ENCODE measurements at places on chromosomes 2 and 18.
A peak's percentile ranks its signal among the peaks of the same experiment; 100 is the strongest.

GRCh38 chr2:159998961-159999360 is 63.5 kb downstream of the PLA2R1 start:
- DNase-seq = no peak

DNA sequence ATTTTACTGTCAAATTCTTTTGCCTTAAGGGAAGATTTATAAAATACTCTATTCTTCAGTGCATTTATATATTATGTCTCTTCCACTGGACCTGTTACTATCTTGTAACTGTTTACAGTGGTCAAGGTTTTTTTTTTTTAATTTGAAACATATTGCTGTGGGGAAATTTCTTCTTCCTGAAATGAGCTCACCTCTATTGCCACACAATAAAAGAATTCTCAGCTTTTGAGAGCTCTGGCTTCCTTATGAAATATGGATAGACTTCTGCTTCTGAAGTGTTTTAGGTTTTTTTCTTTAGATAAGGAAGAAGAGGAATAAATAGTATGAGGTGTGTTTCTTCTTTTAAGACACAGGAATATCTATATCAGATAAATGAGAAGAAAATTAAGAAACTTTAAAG is 7.7 kb downstream of the VRK2 start:
- DNase-seq = no peak

DNA sequence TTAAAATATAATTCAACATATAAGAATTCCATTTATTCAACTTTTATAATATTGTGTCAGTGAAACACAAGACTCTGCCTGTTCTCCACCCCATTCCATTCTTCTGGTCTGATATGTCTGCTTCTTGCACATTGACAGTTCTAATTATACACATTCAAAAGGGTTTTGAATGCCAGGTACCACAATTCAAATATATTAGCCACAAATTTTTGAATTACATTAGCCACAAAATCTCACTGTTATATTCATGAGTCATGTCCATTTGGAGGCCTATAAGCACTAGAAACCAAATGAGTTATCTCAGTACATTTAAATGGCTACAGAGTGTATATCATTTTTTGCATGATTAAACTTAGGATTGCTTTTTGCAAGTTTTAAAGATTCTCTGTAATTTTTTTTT is 72.1 kb downstream of the CCDC150 start:
- no peak for DNase-seq

DNA sequence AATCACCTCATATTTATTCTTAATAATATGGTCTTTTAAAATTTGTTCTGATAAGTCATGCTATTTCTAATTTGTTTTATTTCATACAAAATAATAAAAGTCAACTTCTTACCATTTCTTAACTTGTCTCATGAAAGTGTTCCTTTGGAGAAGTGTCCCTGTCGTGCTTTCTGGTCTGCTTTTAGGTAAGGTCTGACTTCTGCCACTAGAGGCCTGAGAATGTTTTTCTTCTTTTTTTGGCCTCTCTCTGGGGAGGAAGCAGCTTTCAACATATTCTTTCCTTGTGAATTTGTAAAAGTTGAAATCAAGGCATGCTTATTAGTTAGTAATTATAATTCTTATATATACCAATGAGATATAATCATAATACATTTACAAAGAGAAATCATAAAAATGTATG is 39.4 kb downstream of the MAP2 start:
- no peak for DNase-seq

DNA sequence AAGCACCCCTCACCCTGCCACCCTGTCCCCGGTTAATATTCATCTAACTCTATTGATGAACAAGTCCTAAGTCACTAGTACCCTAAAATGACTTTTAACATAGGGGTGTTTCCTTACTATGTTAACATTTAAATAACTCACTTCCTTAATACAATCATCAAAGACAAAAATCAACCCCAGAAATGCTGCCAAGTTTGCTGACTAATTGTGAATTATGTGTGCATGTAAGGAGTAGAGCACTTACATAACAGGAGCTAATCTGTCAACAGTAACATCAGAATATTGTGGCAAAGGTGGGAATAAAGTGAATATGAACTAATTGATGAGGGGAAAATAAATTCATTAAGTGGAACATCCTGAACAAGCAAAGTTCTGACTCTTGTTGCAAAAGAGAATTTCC is 81.4 kb upstream of the ERBB4 start:
- DNase-seq = no peak

DNA sequence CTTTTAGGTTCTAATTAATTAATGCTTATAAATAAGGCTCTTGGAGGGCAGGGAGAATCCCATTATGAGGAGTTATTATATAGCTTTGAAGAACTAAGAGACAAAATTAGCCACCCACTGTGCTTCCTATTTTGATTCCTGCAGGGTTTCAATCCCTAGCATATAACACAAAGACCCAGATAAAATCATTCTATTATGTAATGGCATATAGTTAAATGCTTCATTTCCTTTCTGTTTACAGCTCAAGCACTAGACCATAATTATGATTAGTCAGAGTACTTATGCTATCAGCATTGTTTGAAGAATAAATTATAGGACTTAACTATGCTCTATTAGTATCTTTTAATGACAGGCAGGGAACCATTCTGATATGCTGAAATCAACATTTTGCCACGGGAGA is 9.1 kb downstream of the GPR155 start:
- DNase-seq = no peak

DNA sequence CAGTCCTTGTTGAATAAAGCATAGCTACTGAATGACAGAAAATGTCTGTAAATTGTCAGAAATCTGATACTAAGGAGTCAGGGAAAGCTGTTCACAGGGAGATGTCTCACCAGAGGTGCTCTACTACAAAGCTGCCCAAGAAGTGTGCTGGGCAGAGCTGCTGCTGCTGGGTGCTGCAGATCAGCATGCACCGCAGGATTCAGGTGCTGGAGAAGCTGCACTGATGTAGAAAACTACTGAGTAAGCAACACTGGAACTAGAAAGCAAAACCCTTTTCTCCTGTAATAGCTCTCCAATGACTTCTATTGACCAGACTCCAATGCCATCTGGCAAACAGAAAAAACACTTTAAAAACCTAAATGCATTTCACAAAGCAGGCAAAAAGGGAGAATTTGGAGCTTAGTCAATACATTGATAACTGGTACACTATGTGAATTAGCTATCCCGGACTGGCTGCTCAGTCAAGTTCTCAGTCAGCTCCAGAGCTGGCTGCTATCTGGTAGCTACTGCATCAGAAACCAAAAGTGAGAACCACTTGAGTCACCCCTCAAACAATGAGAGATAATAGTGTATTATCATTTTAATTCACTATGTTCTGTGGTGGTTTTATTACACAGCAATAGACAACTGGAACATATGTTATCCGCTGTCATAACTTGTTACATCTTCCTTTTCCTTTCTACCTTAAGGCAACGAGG is 493.1 kb downstream of the CPS1 start:
- DNase-seq = no peak

DNA sequence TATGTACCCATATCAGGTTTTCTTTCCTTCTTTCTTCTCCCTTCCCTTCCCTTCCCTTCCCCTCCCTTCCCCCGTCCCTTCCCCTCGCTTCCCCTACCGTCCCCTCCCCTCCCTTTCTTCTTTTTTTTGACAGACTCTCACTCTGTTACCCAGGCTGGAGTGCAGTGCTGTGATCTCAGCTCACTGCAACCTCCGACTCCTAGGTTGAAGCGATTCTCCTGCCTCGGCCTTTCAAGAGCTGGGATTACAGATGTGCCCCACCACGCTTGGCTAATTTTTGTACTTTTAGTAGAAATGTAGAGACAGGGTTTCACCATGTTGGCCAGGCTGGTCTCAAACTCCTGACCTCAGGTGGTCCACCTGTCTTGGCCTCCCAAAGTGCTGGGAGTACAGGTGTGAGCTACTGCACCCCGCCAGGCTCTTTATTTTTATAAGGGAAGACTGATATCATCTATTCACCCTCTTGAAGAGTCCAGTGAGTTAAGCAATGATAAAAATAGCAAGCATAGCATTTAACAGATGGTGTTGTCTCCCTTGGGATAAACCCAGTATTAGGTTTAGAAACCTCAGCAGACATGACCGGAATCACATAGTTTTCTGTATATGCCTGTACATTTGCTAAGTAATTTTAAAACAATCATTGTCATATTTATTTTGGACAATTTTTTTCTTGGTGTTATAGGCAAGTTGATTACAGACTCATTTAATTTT is 888.4 kb downstream of the TRIB2 start:
- DNase-seq = no peak

DNA sequence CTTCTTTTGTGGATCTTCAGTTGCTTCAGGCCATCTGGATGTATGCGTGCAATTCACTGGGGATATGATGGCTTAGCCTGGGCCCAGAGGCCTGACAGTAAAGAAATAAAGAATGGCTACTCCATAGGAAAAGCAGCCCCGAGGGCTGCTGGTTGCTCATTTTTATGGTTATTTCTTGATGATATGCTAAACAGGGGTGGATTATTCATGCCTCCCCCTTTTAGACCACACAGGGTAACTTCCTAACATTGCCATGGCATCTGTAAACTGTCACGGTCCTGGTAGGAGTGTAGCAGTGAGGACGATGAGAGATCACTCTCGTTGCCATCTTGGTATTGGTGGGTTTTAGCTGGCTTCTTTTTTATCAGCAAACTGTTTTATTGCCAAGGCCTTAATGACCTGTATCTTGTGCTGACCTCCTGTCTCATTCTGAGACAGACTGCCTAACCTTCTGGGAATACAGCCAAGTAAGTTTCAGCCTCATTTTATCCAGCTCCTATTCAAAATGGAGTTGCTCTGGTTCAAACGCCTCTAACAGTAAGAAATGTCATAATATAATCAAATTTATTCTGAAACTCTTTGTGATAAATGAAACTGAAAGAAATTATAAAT is 60.5 kb downstream of the DSEL start:
- DNase-seq = no peak

DNA sequence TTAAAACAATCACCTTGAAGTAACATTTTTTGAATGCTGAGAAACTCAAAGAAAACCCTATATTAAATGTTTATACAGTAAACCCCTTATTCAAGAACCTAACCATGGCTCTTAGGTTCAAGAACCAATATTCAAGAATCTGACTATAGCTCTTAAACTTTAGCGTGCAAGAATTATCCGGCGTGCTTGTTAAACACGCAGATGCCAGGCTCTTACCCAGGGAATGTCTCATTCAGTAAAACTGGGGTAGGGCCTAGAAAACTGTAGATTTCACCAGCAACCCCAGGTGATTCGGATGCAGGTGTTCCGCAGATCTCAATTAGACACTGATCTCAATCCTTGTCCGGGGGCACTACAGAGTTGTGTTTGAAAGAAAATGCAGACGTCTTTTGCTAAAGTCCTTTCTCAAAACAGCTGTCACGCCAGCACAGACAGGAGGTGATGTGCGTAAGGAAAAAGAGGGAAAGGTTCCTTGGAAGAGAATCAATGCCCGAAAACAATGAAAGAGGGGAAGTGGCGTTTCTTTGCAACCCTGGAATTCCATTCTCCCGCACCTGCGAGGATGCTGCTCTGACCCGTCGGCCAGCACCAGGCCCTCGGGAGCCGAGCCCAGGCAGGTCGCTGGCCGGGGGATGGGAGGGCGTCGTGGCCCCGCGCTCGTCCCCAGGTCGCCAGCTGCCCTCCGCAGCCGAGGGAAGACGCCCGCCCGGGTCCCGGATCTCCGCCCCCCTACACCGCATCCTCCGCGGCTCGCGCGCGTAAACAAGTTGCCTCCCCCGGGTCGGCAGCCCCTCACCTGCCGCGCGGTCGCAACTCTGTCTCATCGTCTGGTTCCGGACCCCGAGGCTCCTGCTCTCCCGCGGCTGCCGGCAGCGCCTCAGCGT is 851 bp downstream of the EIF2AK3 start:
- DNase-seq = no peak

DNA sequence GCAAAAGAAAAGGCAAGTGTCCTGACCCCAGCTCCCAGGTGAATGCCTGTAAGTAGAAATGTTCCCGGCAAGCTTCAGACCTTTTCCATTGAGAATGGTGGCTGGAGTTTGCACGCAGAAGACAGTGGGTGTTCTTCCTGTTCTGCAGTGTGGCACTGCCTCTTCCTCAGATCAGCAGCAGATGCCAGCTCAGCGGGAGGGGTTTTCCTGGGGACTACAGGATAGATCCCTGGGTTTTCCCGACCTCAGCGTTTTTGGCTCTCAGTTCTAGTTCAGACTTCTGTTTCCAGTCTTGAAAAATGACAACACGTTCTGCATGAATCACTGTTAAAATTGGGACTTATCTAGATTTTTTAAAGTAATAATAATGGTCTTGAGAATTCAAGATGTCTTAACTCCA is 39.2 kb downstream of the GRHL1 start:
- peak; percentile 64 for DNase-seq

- no peak for DNase-seq
These were observed 8.7 kb downstream of the ASTL start for GRCh38 chr2:96129528-96130120.

DNA sequence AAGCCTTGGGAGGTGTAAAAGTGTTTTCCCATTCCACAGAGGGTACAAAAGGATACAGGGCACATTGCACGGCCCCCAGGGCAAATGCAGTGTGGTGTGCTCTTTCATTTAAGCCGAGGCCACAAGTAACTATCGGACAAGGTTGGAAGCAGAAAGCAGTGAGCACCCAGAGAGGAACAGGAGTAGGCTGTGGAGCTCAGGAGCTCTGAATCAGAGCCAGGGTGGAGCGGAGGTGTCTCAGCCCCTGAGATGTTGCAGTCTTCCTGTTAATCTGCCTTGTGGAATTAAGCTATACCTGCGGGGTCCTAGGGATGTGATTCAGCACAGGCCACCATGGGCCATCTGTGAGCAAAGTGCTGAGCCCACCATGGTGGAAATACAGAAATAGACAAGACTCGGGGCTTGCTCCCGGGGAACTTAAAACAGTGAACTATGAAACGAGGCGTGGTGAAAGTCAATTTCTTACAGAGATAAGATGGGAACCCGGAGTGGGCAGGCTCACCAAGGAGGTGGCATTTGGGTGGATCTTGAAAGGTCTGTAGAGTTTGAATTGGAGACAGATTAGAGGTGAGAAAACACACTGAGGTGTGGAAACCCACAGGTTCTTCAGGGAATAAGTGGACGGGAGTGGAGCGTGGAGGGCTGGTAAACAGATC is 44.0 kb downstream of the ASAP2 start:
- no peak for DNase-seq

DNA sequence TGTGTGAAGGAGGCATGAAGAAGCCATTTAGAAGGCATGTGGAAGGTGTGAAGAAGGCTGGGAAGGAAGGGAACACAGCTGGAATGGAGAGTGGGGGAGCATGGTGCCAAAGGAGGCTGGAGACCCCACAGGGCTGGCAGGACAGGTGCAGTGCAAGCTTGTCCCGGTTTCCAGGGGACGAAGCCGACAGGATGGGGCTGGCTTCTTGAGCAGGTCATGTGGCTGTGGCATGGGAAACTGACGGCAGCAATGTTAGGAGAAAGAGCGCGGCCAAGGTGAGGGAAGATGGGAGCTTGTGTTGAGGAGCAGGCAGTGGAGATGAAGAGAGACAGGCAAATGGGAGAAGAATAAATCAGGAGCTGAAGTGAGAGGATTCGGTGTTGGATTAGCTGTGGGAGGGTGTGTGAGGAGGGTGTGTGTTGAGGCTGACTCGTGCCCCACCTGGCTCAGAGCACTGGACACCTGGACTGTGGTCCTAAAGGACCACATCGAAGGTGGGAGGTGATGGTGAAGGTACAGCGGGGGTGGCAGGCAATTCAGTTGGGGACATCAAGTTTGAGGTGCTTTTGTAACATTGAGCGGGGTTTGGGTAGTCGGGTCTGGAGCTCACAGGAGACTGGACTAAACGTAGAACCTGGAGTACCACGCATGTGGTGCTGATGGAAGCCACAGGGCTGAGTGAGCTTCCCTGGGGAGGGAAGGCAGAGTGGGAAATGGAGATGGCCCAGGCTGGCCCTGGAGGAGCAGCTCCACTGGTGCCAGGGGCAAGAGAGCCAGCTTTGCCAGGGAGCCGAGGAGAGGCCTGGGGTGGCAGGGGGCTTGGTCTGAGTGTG is 165.6 kb upstream of the HDAC4 start:
- no peak for DNase-seq

Data from brain pericyte (primary cell).